ENCODE measurements at places on chromosomes 6 and 20.

GRCh38 chr20:44186201-44186600 lies 787 bp downstream of the JPH2 start:
- no peak for DNase-seq

- DNase-seq: no peak
Observed at GRCh38 chr6:166786704-166787293, 159.7 kb upstream of the RPS6KA2 start.

DNA sequence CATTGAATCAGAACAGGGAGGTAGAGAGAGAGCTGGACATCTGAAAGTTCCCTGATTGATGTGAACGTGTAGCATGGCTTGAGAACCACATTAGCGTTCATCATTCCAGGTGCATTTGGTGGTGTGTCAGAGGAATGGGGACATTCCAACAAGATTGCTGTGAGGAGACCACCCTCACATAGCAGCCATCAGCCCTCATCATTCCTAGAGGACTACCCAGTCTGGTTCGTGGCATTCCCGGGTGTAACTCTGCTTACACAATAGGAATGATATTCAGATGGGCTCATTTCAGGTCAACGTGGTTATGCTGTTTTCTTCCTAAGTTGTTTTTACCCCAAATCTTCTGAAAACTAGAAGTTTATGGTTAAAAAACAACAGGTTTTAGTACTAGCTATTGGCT lies 62.2 kb upstream of the KLHL31 start:
- DNase-seq: no peak

DNA sequence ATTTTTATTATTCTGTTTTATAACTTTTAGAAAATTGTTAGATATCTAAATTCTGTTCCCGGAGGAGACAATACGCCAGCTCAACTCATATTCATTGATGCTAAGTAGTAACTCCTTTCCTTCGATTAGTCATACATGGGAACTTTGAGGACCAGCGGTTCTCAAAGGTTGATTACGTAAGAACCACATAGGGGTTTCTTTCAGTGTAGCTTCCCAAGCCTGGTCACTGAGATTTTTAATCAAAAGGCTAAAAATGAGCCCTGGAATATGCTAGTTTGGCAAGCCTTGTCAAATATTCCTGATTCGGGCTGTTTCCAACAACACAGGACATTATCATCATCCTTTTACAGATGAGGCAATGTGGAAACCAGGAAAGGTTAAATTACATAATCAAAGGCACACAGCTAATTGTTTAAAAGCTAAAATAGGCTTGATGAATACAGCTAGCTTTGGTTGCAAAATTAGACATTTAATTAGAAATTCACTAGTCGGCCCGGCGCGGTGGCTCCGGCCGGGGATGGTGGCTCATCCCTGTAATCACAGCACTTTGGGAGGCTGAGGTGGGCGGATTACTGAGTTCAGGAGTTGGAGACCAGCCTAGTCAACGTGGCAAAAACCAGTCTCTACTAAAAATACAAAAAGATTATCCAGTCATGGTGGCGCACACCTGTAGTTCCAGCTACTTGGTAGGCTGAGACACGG lies 14.6 kb upstream of the MEI4 start:
- no peak for DNase-seq

GRCh38 chr6:33720998-33721397 lies 9.5 kb upstream of the UQCC2 start:
- no peak for DNase-seq

GRCh38 chr6:156783958-156784357 lies 6.8 kb downstream of the ARID1B start:
- DNase-seq: no peak

- no peak for DNase-seq
Observed at GRCh38 chr6:112298021-112298745, 43.8 kb upstream of the LAMA4 start.

GRCh38 chr6:155142168-155143028 lies 121.4 kb upstream of the CLDN20 start:
- no peak for DNase-seq

GRCh38 chr20:44866703-44867335 lies 18.7 kb upstream of the YWHAB start:
- no peak for DNase-seq
